ENCODE measurements at places on chromosomes 3 and 15.
A peak's percentile ranks its signal among the peaks of the same experiment; 100 is the strongest.

DNA sequence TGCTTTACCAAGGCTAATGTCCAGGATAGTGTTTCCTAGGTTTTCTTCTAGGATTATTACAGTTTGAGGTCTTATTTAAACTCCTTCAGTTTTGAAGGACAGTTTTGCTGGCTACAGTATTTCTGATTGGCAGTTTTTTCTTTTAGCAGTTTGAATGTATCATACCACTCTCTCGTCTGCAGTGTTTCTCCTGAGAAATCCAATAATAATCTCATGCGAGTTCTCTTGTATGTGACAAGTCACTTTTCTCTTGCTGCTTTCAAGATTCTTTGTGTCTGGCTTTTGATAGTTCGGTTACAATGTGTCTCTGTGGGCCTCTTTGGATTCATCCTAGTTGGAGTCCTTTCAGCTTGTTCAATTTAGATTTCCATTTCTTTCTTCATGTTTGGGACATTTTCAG lies 53.0 kb upstream of the EHHADH start:
- DNase-seq, result no peak

DNA sequence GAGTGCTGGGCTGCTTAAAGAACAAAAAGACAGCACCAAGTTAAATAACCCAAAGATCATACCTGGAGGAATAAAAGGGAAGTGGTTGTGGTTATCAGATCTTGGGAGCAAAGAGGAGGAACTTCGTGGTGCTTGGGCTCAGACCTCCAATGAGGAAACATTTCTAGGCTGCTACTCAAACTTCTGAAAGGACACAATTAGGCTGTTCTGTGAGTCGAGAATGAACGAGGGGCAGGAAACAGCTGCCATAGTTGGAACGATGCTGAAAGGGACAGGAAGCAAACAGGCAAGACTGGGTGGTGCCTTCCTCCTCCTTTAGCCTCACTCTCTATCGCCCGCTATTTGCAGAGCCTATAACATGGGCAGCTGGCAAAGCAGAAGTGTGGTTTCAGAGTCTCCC lies 276.3 kb upstream of the ARRDC4 start:
- no peak for DNase-seq

DNA sequence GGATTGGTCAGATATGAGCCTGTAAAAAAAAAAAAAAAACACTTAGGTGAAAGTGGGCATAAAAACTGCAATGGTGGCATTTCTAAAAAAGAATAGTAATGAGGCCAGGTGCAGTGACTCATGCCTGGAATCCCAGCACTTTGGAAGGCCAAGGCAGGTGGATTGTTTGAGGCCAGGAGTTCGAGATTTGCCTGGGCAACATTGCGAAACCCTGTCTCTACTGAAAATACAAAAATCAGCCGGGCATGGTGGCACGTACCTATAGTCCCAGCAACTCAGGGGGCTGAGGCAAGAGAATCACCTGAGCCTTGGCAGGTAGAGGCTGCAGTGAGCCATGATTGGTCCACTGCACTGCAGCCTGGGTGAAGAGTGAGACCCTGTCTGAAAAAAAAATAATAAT lies 38.3 kb upstream of the BHLHE40 start:
- no peak for DNase-seq

- no peak for DNase-seq
These were observed 82.5 kb upstream of the PSMD6 start for GRCh38 chr3:64105816-64106215.

DNA sequence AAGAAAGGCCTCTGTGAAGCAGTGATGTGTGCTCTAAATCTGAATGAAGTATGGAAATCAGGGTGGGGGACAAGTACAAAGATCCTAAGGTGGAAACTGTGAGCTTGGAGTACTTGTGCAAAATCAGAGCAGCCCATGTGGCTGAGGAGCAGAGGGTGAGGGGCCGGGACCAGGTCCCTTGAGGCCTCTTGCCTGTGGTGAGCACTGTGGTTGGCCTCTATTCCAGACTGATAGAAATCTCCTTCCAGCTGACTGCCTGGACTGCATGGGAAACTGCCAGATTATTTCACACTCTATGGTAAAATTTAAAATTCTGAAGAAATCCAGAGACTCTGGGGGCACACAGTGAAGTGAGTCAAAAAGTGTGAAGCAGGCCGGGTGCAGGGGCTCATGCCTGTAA lies 81.4 kb downstream of the TM4SF4 start:
- DNase-seq, result no peak

DNA sequence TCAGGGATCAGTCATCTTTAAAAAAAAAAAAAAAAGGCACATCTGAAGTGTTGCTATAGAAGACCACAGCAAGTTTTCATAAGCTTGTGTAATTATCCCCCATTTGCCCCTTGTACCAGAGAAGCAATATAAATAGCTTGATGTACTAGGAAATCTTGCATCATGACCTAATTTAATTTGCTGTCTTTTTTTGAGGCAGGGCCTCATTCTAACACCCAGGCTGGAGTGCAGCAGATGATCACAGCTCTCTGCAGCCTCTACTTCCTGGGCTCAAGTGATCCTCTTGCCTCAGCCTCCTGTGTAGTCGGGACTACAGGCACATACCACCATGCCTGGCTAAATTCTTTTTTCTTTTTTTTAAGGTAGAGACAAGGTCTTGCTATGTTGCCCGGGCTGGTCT lies 88.7 kb downstream of the ARIH1 start:
- DNase-seq, result no peak

DNA sequence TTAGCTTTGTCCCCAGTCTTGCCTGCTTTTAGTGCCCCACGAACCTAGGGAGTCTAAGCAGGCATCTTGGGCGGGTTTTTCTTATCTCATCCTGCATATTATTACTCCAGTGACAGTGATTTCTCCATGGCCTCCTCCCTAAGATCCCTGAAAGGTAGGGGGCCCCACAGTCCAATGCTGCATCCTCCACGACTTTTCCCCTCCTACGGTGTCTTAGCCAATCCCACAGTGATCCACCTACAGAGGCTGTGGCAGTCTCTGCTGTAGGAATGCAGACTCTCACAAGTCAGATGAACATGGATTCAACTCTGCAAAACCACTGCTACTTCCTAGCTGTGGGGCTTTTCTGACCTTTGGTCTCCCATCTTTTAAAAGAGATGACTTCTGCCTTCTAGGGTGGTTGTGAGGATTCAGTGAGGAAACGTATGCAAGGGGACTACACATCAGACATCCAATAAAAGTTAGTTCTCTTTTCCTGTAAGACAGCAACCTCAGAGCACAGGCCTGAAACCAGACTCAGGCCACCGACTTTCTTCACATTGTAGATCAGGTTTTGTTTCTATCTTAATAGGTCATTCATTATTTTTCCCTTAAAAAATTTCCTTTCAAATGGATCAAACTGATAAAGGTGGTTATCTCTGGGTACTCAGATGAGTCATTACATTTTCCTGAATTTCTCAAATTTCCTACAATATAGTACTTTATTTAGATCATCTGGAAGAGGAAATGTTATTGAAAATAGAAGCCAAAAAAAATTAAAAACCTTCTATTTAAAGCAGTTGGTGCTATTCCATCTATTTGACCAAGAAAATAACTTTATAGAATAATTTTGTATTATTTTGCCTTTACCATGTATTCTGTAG lies 23.2 kb downstream of the ILDR1 start:
- DNase-seq, result no peak

DNA sequence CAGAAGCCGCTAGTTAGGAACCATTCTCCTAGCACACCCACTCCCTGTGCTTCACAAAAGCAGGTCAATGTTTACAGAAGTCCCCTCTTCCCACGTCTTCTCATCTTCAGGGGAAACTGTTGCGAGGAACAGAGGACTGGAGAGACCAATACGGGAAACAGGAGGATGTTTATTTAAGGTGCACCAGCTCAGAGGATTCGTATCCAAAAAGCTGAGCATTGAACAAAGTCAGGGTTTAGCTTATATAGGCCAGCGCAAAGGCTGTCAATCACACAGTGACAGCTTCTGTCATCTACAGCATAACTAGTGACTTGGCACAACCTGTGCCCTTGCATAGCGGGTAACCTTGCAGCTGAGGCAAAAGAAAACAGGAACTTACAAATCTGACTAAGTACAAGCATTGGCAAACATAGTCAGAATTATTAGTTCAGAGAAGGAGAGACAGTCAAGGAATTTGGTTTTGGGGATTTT lies 61.3 kb downstream of the ZDHHC19 start:
- no peak for DNase-seq

GRCh38 chr3:108602935-108603294 lies 13.4 kb downstream of the DZIP3 start:
- DNase-seq, result no peak

GRCh38 chr3:102237838-102238237 lies 197.0 kb upstream of the ZPLD1 start:
- no peak for DNase-seq

GRCh38 chr15:48945386-48945785 lies 18.3 kb downstream of the SHC4 start:
- DNase-seq, result no peak

GRCh38 chr3:195767792-195768191 lies 43.9 kb downstream of the MUC4 start:
- DNase-seq, result no peak

DNA sequence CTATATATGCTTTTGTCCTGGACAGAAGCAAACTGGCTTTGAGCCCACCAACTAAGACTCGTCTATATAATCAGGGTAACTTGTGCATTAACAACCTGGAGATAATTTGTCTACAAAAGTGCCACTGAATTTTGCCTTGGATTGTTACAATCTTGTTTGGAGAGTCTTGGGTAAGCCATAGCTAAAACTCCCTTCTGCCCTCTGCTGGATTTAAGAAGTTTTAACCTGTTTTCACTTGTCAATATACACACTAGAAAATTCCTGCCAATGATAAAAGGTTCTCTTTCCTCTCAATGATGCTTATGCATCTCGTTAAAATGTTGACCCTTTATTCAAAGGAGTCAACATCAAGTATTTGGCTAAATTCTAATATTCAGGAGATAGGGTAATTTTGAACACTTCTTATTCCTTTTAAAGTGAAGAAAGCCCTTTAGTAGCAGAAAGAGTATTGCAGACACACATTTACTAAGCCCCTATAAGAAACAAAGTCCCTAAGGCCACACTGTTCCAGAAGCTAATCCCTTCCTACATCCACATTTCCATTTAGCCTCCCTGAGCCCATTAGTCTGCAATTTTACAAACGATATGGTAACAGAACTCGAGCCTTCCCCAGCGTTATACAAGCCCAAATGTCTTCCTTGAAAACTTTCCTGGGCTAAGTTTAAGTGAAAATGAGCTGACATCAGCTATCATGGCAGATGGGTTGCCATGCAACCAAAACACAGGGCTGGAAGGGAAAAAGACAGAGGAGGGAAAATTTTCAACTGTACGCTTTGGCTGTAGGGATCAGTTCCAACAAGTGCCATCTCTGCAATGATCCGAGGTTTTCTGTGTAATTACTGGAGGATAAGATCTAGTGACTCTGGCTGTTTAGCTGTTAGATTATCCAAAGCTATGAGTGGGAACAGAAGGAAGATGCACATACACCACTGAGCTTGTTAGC lies 75.9 kb upstream of the FGF12 start:
- peak; percentile 80 for DNase-seq

GRCh38 chr3:132180337-132180791 lies 136.8 kb upstream of the ACP3 start:
- peak; percentile 3 for DNase-seq

DNA sequence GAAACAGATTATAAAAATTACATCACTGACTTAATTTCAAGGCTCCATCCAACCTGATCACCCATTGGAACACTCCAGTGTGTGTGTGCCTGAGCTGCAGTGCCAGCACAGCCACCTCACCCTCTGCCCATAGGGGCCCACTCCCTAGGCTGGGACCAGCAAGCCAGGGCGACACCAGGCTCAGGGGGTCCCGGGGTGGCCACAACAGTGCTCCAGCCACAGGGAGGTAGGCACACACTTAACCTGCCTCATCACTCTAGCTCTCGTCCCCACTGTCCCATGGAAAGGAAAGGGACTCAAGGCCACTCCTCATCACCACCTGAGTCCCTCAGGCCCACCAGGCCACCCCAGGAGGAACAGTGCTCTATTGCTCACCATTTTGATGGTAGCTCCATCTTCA lies 24.9 kb downstream of the ZXDC start:
- no peak for DNase-seq

GRCh38 chr3:15294929-15295328 lies 37.5 kb downstream of the SH3BP5 start:
- no peak for DNase-seq

GRCh38 chr15:25184356-25185155 lies 229.8 kb downstream of the SNRPN start:
- no peak for DNase-seq

GRCh38 chr3:187520027-187520945 lies 149.9 kb downstream of the SST start:
- DNase-seq, result no peak

GRCh38 chr3:67864587-67865183 lies 210.3 kb upstream of the SUCLG2 start:
- no peak for DNase-seq

DNA sequence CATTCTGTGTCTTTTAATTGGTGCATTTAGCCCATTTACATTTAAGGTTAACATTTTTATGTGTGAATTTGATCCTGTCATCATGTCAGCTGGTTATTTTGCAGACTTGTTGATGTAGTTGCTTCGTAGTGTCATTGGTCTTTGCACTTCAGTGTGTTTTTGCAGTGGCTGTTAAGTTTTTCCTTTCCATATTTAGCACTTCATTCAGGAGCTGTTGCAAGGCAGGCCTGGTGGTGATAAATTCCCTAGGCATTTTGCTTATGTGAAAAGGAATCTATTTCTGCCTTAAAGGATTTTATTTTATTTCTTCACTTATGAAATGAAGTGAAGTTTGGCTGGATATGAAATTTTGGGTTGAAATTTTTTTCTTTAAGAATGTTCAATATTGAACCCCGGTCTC lies 70.2 kb upstream of the CD96 start:
- no peak for DNase-seq

GRCh38 chr3:127480196-127480954 lies 110.2 kb downstream of the TPRA1 start:
- DNase-seq, result no peak

DNA sequence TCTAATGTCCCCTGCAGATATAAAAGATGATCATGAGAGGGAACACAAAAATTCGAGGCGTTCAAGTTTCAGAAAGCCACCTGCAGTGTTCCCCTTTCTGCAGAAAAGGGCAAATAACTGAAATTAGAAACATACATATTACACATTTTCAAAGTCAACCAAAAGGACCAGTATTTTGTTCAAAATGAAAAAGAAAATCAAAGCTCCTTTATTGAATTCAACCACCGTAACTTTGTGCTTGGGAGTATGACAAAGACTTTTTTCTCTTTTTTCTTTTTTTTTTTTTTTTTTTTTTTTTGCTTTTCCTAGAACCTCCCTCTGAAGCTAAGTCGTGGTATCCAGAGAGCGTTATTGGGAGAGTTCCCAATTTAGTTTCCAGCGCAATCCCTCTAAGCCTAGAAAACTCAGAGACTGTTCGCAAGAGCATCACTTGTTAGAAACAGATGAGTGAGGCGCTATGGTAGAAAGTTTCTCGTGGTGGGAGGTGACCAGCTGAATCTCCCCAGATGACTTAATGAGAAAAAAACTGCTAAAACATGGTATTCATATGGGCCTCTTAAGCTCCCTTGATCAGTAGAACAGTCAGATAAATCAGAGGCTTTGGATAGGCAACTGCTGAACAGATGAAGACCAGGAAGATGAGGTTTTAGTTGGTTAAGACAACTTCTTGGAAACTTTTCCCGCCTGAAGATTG lies 77.4 kb downstream of the MB21D2 start:
- DNase-seq, result no peak

GRCh38 chr3:2363854-2364253 lies 265.2 kb downstream of the CNTN4 start:
- no peak for DNase-seq

- no peak for DNase-seq
These were observed 878 bp upstream of the RAD51 start for GRCh38 chr15:40693904-40694687.

Measured in hippocampal formation (tissue), 2 donors.